ENCODE measurements at places on chromosomes 12 and 14.
A peak's percentile ranks its signal among the peaks of the same experiment; 100 is the strongest.

DNA sequence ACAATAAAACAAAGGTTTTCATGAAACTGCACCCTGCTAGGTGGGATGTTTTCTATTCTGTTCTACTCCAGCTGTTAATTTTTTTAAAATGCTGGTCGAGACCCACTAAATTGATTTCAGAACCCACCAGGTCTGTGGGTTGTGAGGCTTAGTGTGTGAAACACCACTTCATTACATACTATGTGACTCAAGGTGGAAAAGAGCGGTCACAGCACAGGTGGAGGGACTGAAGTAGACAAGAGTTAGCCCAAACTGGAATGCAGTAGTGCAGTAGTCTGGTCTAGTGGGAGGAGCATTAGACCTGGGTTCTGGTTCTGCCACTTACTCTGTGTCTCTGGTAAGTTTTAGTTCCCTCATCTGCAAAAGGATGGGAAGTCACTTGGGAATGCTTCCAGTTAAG lies 12.2 kb downstream of the DDX55 start:
- no peak for DNase-seq

DNA sequence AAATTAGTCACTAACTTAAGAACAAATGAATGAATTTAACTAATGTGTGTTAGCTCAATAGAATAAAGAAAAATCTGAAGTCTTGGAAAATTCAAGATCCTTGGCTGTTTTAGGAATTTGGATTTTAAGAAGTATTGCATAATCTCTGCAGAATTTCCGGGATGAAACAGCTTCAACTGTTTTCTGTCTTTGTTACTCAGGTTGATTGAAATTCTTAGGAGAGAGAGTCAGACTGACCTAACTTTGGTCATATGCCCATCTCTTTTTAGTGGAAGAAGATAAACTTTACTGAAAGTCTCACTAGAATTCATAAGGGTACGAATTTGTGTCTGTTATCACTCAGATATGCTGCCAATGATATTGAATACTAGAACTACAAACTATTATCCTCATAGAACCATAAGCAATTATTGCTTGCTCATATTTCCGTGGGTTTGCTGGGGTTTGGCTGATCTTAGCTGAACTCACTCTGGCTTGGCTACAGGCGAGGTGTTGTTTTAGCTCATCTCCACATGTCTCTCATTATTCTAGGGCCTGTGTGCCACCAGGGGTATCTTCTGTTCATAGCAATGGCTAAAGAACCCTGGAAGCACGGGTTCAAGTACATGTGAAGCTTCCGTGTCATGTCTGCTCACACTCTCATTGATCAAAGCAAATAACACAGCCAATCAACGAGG lies 257.4 kb upstream of the NOVA1 start:
- DNase-seq: no peak

- no peak for DNase-seq
Observed at GRCh38 chr12:25935355-25936144, 22.9 kb upstream of the RASSF8 start.

DNA sequence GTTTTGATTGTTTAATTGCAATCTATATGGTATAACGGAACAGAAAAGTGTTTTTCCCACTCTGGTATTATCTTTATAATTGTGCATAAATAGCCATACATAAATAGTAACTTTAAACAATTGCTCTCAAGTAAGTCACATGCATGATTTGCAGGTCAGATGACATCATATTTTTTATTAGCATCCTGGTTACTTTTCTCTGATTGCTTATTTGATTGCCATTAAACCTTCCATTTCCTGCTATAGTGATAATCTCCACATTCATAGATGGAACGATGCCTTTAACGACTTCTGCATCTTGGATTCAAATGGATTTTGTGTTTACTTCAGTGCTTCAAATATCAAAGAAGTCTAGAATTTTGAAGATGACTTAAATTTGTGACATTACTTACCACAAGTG lies 3.5 kb upstream of the KLRK1 start:
- DNase-seq: no peak

GRCh38 chr12:54428050-54429013 lies 9.3 kb upstream of the ITGA5 start:
- no peak for DNase-seq

GRCh38 chr14:31068235-31068634 lies 42.1 kb upstream of the STRN3 start:
- no peak for DNase-seq

DNA sequence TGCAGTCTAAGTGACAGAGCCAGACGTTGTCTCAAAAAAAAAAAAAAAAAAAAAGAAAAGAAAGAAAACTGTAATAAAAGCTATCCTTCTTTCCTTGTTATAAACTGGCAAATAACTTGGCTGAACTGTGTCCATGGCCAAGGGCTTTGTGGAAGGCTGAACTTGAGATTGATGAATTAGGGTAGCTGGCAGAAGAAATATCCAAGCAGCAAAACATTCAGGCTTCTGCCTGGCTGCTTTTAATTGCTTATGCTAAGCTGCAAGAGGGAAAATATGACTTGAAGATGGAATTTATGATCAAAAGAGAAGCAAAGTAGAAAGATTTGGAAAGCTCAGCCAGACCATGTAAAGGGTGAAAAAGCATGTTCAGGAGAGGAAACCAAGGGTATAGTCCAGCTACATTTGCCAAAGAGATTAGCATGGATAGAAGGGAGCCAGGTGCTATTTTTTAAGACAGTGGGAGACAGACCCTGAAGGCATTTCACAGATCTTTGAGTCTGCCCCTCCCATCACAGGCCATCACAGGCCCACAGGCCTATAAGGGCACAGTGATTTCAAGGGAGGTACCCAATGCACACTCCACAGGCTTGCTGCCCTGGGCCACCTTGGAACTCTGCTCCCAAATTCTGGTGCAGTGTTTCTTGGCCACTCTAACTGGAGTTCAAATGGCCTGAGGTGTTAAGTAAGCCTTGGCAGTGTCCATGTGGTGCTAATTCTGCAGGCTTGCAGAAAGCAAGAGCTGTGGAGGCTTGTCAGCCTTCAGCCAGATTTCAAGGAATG lies 226.0 kb downstream of the AEBP2 start:
- DNase-seq: no peak

DNA sequence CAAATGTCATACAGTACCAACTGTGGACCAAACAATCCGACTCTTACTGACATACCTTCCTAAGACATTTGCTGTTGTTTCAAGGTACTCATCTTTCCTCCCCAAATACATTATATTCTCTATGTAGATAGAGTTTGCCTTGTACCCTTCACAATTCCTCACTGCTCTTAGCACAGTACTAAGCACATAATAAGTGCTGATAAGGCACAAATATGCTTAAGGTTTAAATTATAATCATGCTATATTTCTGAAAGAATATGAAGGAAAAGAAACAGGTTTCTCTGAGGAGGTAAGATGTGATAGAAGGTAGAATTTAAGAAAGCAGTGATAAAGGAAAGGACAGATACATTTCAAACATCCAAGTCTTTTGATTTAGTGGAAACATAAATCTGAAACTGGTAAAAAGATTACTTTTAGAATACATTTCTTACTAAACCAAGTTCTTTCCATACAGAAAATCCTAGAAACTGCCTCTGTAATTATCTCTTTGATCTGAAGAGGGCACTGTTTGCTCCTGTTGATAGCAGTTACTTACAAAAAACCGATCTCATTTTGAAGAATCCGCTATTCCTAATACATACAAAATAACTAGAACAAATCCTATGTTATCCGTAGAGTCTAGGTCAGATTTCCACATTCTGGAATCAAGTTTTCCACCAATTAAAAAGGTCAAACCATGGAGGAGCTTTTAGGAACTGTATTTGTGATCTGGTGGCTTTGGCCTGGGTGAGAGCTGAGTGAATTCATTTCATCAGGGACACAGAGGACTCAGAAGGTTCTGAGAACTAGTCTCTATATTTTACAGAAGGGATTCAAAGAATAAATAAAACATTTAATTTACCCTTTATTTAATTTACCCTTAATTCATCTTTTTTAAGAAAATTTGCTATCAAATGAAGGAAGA lies 311.9 kb downstream of the DAD1 start:
- no peak for DNase-seq

GRCh38 chr12:106181401-106182114 lies 42.8 kb upstream of the NUAK1 start:
- no peak for DNase-seq

- DNase-seq: no peak
Observed at GRCh38 chr14:64410084-64410774, 22.1 kb downstream of the MTHFD1 start.

- DNase-seq: no peak
Observed at GRCh38 chr14:28012629-28013415, 753.8 kb upstream of the FOXG1 start.

DNA sequence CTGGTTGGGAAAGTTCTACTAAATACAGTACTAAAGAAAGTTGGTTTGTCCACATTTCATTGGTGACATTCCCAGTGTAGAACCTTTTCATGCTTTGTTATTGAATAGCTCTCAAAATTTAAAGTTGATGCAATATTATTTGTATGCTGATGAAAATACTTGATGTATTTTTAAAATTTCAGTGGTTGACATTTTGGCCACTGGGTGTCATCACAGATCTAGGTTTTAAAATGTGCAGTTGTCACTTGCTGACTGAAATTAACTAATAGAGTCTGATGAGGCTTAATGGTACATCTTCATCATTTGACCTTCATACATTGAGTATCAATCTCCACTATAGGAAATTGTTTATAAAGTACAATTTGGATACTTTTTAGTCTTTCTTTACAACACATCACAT lies 37.1 kb downstream of the CMAS start:
- peak; percentile 28 for DNase-seq

DNA sequence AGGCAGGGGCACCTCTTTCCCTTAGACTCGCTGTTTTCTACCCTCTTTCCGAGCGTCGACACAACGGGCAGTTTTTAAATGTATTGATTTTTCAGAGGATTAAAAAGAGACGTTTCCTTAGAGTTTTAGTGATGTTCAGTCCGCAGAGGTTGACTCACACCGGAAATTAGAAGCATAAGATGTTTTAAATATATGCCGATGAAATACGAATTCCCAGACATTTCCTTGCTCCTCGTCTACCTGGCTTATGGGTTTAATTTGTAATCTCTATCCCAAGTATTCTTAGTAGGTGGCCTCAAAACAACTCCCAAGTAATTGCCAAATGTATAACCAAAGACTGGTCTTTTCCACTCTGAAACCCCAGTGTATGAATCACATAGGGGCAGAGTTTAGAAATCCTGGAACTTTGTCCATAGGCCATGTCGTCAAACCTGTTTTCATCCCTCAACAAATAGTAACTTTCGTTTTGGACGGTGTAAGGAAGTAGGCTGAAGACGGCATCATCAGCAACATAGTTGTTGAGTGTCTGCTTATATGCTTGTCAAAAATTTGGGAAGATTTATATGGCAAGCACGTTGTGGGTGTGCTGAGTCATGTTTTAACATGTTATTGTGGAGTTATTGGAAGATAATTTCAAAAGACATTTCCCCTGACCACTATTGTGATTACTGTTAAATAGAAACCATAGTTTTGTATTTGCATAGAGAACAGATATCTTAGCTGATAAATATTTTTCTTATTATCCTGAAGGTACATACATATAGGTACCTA lies 824 bp downstream of the TBK1 start:
- DNase-seq: no peak

DNA sequence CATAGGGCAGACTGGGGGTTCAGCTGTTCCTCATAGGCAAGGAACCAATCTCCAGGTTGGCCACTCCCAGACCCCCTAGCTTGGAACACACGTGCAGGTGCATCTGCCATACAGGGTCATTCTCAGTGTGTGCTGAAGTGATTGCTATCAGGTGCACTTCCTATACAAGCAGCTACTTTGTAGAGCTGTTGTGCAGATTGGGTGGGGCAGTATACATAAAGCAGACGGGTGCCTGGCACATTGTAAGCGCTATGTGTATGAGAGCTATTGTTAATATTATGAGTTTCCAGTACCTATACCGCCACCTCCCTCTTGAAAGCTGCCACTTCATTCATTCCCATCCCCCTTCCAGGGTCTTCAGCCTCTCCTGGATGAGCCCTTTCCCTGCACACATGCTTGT lies 17.3 kb downstream of the IRF2BPL start:
- no peak for DNase-seq

- no peak for DNase-seq
Observed at GRCh38 chr12:63525831-63526230, 142.5 kb downstream of the DPY19L2 start.

GRCh38 chr12:90298289-90298948 lies 589.8 kb upstream of the ATP2B1 start:
- no peak for DNase-seq

GRCh38 chr14:51337520-51337919 lies 97.5 kb downstream of the TMX1 start:
- no peak for DNase-seq

DNA sequence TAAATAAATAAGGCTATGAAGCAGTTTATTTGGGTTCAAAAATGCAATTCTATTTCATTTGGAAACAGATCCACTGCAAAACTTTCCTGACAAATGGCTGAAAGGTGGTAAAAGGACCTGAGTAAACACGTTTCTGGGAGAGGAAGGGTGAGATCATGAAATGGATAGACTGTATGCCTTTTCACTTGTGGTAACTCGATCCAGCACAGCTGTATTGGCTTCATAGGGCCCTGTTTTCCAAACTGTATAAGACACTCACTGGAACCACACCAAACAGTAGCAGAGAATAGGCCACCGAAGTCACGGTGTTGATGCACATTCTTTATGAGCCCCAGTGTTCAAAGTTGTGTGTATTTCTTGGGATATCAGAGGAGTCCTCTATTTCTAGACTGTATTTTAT lies 325.2 kb upstream of the DIO2 start:
- DNase-seq: no peak

DNA sequence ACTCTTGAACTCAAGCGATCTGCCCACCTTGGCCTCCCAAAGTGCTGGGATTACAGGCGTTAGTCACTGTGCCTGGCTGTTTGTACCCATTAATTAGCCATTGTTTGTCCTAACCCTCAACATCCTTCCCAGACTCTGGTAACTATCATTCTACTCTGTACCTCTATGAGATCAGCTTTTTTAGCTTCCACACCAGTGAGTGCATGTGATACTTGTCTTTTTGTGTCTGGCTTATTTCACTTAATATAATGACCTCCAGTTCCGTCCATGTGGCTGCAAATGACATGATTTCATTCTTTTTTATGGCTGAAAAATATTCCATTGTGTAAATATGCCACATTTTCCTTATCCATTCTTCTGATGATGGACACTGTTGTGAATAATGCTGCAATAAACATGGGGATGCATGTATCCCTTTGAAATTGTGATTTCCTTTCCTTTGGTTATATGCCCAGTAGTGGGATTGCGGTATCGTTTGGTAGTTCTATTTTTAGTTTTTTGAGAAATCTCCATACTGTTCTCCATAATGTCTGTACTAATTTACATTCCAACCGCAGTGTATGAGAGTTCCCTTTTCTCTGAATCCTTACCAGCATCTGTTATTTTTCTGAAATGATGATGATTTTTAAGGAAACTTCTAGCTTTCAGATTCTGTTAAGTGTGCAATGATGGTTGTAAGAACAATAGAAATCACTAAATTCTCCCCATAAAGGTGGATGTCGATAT lies 6.7 kb upstream of the PPP4R3A start:
- DNase-seq: no peak
